ENCODE measurements at places on chromosomes 2 and 18. TPM values are rescaled to one million over a fixed set of nuclear protein-coding genes. Genes with fewer than 3 reads are reported as not detected.

CTDSP1 gene
- total RNA-seq, result 41.2 TPM

DNA sequence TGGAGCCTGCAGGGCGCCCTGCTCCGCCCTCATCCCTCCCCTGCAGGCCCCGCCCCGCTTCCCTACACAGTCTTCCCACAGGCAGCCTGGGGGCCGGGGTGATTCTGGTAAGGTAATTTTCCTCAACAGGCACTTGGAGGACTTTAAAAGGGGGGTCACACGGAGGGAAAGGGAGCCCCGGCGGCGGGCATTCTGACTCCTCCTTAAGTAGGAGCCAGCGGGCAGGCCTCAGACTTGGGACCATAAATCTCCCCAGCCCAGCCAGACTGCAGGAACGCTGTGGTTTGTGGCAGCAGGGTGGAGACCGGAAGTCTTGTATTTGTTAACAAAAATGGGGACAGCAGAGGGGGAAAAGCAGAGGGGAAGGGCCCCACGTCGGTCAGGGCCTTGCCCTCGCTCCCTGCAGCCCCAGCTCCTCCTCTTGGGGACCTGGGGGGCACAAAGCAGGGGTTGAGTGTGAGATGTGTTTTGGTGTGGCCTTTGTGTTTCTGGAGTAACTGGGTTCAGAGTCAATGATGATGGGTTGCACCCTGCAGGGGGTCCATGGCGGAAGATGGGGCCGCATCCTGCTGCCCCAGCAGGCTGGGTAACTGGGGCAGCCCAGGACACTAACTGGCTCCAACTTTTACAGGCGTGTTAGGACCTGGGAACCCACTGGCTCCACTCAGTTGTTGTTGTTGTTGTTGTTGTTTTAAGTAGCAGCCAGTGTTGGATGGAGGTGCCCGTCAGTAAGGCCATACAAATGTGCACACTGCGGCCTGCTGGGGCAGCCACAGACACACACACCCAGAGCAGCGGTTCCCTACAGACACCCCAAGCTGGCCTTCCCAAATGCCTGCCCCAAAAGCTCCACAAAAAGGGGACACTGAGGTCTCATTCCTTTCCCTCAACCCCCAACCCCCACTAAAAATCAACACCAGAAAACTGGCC is 27.7 kb downstream of the SMAD7 start:
- no peak for DNase-seq

GRCh38 chr2:173652767-173653431 is 298.2 kb downstream of the CDCA7 start:
- no peak for DNase-seq

DNA sequence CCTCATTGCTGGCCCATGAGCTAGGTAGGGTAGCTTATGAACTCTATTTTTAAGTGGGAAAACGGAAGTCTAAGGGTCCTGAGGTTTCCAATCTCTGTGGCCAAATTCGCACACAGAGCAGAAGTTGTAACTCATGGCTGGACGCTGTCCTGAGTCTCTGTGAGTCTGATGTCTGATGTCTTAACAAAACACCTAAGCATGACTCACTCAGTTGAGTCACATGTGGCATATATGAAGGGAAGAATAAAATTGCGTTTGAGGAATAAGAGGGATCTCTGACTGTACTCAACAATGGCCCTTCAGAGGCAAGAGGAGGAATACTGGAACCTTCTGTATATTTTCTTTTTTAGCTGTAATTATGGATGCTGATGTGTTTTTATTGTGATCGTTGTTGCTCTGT is 569.7 kb downstream of the RIT2 start:
- DNase-seq, result no peak

GRCh38 chr18:49073437-49073836 is 122.7 kb upstream of the SMAD7 start:
- DNase-seq, result no peak

DNA sequence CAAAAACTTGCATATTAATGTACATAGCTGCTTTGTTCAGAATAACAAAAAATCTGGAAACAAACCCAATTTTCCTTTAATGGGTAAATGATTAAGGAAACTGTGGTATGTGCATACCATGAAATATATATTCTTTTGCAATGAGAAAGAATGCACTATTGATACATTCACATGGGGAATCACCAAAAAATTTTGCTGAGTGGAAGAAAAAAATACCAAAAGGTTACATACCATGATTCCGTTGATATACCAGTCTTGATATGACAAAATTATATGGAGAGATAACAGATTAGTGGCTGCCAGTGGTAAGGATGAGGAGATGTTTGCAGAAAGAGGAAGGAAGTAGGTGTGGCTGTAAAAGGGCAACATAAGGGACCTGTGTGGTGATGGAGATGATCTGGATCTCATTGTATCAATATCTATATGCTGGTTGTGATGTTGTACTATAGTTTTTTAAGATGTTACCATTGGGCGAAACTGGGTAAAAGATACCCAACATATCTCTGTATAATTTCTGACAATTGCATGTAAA is 54.6 kb upstream of the BCL2L11 start:
- no peak for DNase-seq

GRCh38 chr2:133557614-133558013 is 10.6 kb downstream of the NCKAP5 start:
- no peak for DNase-seq

- DNase-seq, result peak; percentile 22
Measured at GRCh38 chr2:128280158-128280871, 38.4 kb downstream of the HS6ST1 start.

DNA sequence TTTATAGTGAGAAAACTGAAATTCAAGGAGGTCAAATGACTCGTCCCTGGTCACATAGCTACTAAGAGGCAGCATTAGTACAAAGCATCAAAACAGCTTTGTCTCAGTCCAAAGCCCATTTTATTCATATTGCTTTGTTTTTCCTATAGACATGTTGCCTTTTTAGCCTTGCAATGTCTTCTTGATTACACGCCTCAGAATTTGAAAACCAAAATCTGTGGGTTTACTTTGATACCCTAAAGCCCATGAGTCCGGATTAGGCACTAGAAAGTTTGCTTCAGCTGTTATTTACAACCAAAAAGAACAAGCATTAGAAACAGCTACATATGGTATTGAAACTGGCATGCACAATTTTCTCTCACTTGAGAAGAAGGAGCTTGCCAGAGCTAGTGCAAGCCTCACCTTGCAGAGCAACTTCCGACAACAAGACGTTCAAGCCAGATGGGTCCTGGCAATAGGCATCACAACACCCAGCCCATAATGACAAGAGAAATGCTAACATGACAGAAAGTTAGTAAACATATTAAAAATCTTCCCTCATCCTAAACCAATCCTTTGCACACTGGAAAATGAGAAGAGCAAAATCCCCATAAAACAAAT is 276.8 kb downstream of the RIT2 start:
- no peak for DNase-seq

DNA sequence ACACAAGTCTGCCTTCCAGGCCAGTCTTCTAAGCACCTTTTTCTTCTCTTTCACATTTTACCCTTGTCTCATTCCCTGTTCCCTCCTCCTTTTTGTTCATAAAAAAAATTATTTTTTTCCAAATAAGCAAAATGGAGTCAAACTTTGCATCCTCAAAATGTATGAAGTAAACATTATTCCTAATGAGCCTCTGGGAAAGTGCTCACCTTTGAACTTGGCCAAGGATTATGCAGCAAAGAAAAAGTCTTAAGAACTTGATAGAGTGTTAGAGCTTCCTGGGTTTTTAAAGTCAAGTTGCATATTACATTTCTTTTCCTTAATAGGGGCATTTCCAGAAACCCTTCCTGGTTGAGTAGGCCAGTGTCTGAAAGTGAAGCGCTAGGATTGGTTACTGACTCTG is 31.6 kb downstream of the EPAS1 start:
- DNase-seq, result no peak

DNA sequence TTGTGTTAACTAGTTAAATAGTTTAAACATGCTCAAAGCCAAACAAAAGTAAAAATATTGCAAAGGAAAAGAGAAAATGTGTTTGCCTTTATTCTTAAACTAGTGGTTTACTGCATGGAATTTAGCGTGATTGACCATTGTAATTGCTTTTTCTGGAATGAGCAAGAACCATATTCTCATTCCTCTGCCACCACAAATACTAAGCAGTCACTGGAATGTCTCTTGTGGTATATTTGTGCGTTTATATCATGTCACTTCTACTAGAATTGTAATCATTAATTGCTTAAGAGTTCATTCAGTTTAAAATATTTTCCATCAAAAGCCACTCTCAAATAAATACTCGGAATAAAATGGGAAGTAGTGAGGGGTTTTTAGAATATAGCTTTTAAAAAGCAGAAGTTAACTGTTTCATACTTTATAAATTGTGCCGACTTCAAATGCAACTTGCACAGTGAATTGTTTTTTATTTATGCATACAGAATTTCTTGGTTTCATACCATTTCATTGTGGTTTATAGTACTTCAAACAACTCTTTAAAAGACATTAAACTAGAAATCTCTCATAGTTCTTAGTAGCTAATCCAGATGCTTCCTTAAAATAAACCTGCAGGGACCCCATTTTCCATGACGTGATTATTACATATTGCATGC is 288.1 kb downstream of the EPHA4 start:
- DNase-seq, result no peak

DNA sequence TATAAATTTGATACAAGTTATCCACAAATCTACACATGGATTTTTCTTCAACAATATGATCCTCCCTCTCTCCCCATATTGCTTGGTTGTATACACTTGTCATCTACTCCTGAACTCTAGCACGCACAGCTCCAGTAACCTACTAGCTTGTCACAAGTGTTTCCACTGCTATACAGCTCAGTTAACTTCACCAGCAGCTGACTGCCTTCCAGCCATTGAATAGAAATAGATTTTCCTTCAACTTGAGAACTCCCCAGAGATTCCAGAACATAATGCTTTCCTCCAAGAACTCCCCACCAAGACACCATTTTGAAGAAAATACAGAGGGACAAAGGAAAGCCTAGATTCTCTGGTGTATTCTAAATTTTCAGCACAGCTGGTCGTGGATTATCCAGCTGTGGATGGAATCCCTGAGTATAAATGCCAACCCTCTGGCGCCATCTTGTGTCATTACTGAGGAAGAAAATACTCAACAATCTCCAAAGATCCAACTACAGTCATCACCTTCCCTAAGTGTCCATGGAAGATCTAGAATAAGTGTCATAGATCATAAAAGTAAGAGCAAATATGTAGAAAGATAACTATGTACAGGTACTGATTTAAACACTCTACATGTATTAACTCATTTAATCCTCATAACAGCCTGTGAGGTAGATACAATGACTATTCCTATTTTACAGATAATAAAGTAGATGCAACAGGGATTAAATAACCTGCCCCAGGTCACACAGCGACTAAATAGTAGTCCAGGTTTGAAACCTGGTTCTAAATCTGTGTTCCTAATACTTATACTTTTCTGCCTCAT is 156.7 kb downstream of the ARHGAP28 start:
- peak; percentile 50 for DNase-seq

- DNase-seq, result no peak
Measured at GRCh38 chr2:134583997-134584520, 134.7 kb downstream of the TMEM163 start.

UGT1A5 gene
- total RNA-seq, result not detected

IL36A gene
- not detected for total RNA-seq

LRRC30 gene
- not detected for total RNA-seq

GRCh38 chr18:8386669-8387380 is 222.4 kb upstream of the RAB12 start:
- no peak for DNase-seq

CASP10 gene
- total RNA-seq, result 30.1 TPM

GRCh38 chr2:217789003-217789735 is 213.6 kb downstream of the TNS1 start:
- DNase-seq, result peak; percentile 79

DNA sequence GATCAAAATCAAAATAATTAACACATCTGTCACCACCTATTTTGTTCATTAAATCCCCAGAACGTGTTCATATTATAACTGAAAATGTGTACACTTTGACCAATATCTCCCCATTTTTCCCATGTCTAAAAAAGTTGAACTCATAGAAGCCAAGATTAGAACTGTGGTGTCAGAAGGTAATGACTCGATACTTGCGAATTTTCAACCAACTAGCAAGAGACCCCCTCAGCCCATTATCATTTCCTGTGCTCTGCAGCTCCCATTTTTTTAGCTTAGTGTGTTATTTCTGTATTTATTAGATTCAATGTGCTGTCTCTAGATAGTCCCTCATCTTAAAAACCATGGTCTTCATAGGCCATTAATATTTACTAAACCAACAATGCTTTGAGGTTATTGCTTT is 248.7 kb upstream of the PIK3C3 start:
- no peak for DNase-seq

CCBE1 gene
- total RNA-seq, result under 0.01 TPM

IMPA2 gene
- total RNA-seq, result 11.1 TPM

COBLL1 gene
- total RNA-seq, result 4.2 TPM

DNA sequence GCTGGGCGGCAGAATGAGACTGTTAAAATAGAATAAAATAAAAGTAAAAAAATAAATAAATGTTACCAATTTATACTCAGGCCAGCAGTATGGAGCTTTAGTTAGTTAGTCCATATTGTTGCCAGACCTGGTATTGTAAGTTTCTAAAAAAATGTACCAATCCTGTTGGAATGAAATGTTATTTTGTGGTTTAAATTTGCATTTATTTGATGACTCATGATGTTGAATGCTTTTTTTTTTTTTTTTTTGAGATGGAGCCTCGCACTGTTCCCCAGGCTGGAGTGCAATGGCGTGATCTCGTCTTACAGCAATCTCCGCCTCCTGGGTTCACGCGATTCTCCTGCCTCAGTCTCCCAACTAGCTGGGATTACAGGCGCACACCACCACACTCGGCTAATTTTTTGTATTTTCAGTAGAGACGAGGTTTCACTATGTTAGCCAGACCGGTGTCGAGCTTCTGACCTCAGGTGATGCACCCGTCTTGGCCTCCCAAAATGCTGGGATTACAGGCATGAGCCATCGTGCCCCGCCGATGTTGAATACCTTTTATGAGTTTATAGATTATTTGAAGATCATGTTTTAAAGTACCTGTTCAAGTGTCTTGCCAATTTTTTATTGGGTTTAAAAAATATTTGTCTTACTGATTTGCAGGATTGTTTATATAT is 5.7 kb upstream of the PTPRN start:
- DNase-seq, result no peak

GRCh38 chr2:133346654-133347053 is 221.6 kb downstream of the NCKAP5 start:
- no peak for DNase-seq

ATP6V1B1 gene
- total RNA-seq, result not detected

DNA sequence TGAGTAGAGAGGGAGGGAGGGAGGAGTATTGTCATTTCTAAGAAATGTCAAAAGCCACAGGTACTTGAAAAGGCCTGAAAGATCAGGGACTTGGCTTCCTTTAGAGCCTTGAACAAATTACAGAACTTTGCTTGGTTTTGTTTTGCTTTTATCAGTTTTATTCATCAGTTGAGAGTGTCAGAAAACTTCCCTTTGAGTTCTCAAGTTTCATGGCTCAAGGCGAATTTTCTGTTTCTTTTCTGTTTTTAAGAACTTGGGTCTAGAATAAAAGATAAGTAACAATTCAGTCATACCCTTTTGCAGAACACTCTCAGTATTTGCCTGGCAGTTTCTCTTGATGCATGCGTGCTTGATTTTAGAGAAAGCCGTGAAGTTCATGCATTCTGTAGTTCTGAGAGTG is 531.9 kb downstream of the PARD3B start:
- DNase-seq, result no peak

DNA sequence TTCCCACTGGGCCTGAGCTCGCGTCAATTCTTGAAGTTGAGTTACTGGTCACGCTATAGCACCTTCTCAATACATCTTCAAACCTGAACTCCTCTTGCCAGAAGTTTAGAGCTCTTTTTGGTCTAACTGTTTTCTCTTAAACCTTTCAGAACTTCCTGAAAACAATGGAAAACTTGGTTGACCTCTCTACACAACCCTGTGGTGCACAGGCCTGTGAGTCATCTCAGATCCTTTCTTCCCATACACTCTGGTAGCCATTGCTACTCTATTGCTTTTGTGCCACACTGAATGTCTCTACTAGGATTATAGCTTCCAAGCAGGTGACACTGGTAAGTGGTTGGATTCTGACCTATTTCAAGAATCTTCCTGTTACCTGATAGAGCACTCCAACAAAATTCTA is 321.5 kb upstream of the FSIP2 start:
- DNase-seq, result no peak
